Stimulated activated CD4-positive, alpha-beta T cell treated with anti-CD3 and anti-CD28 coated beads, Interleukin-15, amount 100 ng/mL, for 24 hours (primary cell): ENCODE measurements at places on chromosomes 7 and 10.

- no peak for DNase-seq
Observed at GRCh38 chr10:20955355-20955893, 58.3 kb upstream of the NEBL start.

DNA sequence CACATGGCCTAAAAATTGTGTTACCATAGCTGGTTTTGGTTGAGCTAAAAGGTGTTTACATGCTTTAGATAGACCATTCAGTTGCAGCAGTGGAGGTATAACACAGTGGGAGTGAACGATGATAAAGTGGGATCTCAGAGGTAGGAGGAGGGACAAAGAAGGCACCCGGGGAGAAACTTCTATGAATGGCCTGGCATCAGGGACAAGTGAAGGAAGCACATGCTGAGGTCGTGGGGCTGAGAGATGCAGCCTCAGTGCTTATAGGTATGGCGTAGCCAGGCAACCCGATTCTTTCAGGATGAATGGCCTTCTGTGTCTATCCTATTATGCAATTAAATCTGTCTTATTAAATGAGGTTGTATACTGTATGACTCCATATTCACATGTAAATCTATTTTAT is 3.9 kb upstream of the CDK6 start:
- no peak for DNase-seq

DNA sequence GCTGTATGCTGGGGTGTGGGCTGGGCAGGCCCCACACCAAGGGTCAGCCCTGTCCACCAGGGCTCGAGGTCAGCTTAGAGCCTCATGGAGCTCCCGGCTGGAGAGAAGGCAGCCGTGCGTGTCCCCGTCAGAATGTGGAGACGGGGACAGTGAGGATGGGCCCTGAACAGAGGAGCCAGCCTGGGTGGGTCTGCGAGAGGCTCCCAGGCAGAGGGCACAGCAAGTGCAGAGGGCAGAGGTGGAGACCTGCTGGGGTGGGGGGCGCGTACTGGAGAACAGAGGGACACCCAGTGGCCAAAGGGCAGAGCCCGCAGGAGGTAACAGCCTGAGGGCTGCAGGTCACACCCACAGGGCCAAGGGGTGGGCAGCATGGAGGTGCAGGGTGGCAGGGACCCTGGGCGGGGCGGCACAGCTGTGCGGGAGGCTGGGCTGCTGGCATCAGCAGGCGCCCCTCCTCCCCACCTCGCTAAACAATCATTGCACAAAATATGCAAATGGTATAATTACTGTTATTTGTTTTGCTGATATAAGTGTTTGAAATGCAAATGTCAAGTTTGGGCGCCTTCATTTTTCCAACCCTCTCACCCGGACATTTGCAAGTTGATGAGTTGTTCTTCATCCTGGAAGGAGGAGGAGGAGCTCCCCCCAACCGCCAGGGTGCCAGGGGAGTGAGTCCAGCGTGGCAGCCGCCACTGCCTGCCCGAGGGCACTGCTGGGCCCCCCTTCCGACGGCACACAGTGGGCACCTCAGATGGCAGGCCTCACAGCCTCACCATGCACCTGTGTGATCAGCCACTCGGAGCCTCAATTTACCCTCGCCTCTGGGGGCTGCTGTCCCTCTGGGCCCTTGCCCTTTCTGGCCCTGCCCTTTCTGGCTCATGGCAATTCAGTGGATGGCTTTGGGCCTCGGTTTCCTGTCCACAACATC is 35.0 kb downstream of the ELFN1 start:
- no peak for DNase-seq

- DNase-seq, result peak; percentile 56
Observed at GRCh38 chr10:62632071-62632809, 172.3 kb upstream of the ADO start.

DNA sequence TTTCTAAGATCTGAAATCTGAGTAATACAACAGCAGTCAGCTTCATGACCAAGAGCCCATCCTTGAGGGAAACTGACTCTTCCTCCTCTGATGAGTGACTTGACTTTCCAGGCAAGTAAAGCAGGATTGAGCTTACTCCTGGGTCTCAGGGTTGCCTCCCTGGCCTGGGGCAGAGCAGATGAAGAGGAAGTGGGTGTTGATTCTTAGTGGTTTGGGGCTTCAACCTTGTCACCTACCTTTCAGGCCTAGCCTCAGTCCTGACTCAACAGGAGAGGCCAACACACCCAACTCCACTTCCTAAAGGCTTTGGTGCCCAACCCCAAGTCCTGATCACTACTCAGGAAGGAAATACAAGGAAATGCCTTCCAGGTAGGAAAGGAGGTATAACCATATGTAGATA is 54.1 kb downstream of the KCNMA1 start:
- no peak for DNase-seq

GRCh38 chr10:18583575-18584270 is 67.7 kb downstream of the NSUN6 start:
- no peak for DNase-seq

DNA sequence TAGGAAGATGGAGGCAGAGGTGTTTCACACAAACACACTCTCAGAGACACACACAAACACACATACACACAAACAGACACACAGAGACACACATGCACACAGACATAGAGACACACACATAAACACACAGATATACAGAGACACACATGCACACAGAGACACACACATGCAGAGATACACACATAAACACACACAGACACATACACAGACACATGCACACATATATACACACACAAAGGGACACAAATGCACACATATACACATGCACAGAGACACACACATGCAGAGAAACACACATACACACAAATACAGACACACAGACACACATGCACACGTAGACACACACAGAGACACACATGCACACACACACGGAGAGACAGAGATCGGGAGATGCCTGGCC is 163.3 kb downstream of the TCERG1L start:
- DNase-seq, result no peak

GRCh38 chr7:41038211-41038610 is 664.7 kb downstream of the INHBA start:
- no peak for DNase-seq

- DNase-seq, result peak; percentile 63
Observed at GRCh38 chr7:131859147-131859821, 302.9 kb upstream of the PODXL start.

DNA sequence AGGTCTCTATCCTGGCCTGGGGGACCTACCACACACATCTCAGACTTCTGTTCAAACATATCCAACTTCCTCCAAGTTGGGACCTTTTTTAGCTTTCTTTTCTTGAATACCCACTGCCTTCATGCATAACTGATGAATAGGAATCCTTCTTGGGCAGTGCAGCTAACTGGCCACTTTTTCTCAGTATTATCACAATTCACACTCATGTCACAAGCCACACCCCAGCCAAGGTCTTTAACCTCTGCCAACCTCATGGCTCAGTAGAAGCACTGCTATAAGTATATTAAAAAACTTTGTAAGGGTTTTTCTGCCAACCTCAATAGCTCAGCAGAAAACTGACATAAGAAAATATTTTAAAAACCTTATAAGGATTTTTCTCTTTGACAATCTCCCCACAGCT is 44.5 kb downstream of the HHEX start:
- no peak for DNase-seq

GRCh38 chr7:40822861-40823260 is 688.1 kb downstream of the SUGCT start:
- DNase-seq, result no peak

- DNase-seq, result no peak
Observed at GRCh38 chr10:69406302-69406811, 10.4 kb downstream of the TACR2 start.

- peak; percentile 49 for DNase-seq
Observed at GRCh38 chr10:97428572-97428981, 2.6 kb downstream of the PGAM1 start.

DNA sequence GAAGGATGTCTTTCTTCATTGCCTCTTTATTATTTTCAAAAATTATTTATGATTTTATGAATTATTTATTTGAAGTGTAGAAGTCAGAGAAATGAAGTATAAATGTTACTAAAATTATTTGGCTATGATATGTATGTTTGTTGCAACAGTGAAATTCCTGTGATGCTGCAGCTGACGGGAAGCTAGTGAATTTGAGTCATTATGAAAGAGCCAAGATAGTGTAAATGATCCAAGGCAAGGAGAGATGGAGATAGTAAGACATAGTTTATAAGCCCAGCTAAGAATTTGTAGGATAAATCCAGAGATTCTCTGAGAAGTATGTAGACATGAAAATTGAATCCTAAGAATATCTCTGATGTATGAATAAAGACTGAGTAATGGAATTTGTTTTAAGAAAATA is 30.8 kb downstream of the CASD1 start:
- DNase-seq, result no peak

- no peak for DNase-seq
Observed at GRCh38 chr7:121419201-121420148, 23.4 kb upstream of the FAM3C start.

DNA sequence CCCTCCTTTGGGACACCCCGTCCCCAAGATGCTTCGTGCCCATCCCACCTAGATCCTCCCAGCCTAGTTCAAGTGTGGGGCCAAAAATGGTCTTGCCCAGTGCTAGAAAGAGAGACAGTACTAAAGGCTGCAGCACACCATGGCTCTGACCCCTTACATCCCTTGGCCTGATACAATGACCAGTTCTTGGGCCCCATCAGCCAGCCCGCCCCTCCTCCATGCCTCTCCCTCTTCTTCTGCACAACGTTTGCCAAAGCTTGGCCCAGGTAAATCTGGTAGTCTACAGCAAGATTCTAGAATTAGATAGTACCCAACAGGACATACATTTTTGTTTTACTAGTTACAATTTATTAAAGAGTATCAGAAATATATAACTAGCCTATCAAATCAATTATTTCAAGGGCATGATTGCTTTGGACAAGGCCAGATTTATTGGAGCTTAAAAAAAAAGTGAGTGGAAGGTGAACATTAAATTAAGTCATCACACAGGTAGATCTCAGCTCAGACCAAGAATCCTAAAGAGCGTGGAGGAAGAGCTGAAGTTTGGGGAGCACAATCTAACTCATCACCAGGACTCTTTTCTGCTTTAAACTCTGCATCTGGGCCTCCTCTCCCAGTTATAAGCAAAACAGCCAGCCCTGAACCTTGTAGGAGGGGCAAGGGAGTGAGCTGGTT is 69.8 kb downstream of the ZMIZ1 start:
- DNase-seq, result no peak

DNA sequence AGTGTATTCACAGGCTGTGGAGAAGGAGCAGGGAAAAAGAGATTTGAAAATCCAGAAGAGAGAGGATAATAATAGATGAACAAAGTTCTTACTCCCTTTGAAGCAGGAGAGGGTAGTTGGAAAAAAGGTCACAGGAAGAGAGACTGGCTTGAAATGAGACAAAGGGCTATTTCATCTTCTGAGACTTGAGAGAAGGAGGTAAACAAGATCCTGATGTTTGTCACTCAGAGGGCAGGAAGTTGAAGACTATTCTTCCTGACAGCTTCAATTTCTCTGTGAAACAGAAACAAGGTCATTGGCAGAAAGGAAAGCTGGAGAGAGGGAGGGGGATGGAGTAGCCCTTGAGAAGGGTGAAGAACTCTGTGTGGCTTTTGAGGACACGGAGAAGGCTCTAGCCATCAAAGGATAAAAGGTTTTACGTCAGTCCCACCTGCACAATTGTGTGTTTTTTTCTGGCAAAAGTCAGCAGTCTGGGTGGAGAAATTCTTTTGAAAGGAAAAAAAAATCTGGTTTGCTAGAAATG is 216.1 kb upstream of the STEAP4 start:
- DNase-seq, result no peak

GRCh38 chr10:10256860-10257259 is 760.8 kb upstream of the CELF2 start:
- no peak for DNase-seq
